ENCODE measurements at places on chromosomes 7 and 10.
A peak's percentile ranks its signal among the peaks of the same experiment; 100 is the strongest.

GRCh38 chr10:128035557-128035973, 90.7 kb downstream of the MKI67 start:
- peak; percentile 40 for DNase-seq

- no peak for DNase-seq
Measured at GRCh38 chr7:43658718-43659548, 70.4 kb downstream of the COA1 start.

DNA sequence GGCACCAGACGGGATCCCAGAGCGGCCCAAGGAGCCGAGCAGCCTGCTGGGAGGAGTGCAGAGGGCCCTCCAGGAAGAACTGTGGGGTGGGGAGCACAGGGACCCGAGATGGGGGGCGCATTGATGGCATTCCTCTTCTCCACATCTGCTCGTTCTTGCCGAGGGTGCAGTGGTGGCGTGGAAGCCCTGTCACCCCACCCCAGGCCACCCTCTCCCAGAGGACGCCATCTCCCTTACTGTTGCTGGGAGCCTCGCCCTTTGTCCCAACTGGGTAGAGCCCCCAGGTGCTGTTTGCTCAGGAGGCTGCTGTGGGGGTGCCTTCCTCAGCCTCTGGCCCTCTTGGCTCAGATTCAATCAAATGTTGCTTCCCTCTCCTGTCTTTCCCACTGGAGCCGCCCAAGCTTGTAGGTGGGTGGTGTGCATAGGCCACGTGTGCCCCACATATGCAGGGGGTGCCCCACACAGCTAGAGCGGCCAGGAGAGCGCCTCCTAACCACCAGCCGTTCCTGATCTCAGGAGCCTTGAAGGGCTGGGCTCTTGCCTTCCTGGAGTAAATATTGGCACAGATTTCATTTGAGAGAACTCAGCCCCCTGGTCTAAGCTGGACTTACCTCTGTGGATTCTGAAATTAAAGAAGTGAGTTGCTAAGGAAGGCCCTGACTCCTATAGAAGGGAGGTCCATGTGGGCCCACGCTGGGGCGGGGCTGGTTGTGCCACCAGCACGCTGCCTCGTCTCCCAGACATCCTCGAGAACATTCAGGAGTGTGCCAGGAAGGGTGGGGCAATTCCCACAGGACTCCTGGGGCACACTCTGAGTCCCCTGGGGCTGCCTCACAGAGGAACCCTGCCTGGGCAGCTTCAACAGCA, 39.2 kb downstream of the ZNF467 start:
- no peak for DNase-seq

DNA sequence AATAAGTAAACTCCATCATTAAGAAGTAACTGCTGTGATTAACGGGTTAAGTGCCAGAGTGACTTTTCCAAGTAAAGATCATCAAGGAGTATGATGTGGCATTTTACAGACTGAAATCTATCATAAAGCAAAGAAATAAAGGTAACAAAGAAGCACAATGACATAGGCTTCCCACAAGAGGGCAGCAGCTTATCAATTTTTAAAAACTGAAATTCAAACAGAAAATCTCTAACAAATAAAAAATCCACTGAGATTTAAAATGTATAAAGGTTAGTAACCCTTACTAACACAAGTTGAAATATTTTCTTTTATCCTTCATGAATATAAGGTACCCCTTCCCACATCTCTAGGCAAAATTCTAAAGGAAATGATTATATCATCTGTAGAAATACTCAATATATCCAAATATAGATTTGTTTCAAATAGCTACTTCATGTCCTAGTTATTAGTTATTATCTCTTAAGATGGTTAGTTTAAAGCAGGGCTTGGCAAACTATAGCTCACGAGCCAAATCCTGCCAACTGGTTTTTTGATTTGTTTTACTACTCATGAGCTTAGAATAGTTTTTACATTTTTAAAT, 29.2 kb downstream of the FAM3C start:
- DNase-seq, result no peak

GRCh38 chr10:58982470-58983239, 193.8 kb upstream of the PHYHIPL start:
- no peak for DNase-seq

DNA sequence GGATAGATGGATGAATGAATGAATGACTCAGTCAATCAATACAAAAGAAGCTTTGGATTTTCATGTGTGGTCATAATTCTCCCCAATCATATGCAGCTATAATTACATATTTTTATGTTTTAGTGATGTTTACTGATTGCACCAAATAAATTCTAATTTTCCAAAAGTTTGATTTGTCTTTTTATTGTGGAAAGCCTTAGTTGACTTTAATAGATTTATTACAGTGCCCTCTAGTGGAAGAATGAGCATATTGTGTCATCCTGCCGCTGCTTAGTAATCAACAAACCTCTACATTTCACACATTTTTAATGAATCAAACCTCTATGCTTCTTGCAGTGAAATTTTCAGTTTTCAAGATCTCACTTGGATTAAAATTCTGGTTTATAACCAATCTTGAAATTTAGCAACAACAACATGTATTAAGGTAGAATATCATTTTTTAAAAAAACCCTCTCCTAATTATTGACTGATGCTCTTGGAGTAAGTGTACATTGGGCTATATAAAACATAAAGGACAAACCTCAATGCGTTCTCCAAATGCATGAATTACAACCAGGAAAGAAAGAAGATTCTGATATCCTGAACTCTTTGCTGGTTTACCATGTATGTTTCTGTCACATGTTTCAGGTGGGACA, 55.6 kb upstream of the PNLIP start:
- no peak for DNase-seq

DNA sequence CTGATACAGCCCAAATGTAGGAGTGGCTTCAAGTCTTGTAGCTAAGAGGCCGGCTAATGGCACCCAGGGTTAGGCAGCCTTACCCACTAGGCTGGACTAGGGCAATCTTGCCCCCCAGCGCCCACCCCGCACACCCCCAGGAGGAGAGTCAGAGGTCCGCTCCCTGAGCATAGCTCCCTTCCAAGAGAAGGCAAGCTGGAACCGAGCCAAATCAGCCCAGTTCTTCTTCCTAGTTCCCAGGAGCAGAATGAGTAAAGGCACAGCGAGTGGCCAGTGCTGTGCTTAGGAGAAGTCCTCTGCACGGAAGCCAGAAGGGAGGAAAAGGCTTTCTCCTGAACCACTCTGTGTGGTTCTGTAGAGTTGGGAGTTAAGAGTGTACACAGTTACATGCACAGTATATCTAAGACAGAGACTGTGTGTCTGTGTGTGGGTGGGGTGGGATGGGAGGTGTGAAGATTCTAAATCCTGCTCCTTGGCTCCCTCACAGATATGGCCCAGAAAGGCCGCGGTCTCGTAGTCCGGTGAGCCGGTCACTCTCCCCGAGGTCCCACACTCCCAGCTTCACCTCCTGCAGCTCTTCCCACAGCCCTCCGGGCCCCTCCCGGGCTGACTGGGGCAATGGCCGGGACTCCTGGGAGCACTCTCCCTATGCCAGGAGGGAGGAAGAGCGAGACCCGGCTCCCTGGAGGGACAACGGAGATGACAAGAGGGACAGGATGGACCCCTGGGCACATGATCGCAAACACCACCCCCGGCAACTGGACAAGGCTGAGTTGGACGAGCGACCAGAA, 59.7 kb upstream of the PDCD4 start:
- no peak for DNase-seq
